Hematopoietic multipotent progenitor cell treated with erythropoietin and hydrocortisone succinate and interleukin-3 and kit ligand, for 4 days (in vitro differentiated cells): ENCODE measurements at places on chromosomes 5 and 9.
A peak's percentile ranks its signal among the peaks of the same experiment; 100 is the strongest.

GRCh38 chr9:16000811-16001210, 448.0 kb downstream of the CCDC171 start:
- DNase-seq = no peak

- DNase-seq = peak; percentile 38
Measured at GRCh38 chr9:121253821-121254501, 14.0 kb upstream of the GSN start.

DNA sequence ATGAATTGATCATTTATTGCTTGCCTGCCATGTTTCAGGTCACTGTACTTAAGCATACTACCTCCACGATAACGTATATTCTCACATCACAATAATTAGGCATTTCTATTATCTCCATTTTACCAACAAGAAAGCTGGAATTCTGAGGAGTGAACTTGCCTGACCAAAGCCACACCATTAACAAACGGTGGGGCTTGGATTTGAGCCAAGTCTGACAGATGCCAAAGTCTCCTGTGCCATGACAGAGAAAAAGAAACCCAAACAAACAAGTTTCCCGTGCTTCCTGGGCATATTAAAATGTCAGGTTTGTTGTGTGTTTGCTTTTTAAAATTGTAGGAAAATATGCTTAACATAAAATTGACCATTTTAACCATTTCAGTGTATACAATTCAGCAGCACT, 40.8 kb upstream of the KCNV2 start:
- DNase-seq = no peak

DNA sequence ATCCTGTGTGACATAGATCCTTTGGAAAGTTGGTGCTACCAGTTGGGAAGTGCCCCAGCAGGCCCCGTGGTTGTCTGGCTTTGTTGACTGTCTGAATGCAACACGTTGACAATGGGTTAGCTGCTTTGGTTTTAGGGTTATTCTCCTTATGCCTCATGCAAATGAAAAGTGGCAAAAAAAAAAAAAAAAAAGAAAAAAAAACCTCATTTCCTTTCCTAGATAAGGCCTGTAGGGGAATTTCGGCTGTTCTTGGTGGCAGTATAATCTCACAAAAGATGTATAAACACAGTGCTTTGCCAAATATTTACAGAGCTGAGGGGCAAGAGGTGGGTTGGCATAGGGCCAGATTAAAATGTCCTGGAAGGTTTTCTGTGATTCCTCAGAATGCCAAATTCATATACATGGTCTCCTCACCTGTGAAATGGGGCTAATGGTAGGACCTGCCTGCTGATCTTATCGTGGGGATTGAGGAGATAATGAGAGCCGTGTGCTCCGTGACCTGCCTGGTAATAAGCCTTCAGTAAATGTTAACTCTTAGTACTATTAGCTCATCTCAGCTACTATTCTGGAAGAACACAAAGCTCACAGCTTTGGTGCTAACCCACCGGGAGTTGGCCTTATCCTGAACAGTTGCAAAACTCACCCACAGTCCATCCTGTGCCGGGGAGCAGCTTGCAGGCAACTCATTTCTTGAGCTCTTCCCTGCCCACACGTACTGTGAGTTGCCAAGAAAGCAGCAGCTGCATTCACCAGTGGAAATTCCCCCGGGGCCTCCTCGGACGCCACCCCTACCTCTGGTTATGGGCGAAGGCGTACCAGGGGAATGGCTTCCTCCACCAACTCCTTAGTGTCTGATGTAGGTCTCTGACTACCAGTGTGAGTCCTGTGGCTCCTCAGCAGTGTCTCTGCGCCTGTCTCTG, 220.3 kb downstream of the NR3C1 start:
- DNase-seq = peak; percentile 63

DNA sequence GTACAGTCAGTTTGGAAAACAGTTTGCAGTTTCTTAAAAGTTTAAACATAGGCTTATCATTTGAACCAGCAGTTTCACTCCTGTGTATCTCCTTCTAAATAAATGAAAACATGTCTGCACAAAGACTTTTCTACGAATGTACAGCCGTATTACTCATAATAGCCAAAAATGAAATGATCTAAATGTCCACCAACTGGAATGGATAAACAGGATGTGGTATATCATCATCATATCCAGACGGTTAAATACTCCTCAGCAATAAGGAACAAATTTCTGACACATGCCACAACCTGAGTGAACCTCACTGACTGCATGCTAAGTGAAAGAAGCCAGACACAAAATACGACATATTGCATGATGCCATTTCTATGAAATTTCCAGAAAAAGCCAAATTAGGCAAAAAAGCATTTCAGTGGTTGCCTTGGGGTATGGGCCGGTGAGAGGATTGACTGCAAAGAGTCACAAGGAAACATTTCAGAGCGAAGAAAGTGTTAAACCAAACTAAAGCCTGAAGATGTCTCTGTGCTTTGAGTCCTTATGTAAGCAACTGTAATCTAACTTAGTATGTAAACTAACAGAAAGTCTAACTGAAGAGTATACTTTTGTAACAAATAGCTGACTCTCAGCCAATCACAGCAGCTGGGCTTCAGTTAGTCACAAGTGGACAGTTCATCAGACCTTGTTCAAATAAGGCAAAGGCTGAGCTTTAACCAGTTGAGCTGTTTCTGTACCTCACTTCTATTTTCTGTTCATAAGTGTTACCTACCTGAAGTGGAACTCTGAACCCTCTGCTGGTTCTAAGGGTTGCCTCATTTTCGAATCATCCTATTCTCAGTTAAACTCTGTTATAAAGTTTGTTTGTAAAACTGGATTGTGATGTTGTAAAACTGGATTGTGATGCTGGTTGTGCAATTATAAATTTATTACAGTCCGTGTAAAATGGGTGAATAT, 65.2 kb downstream of the TRIO start:
- DNase-seq = peak; percentile 73

- no peak for DNase-seq
Measured at GRCh38 chr5:60403343-60404006, 296.5 kb downstream of the DEPDC1B start.
